ENCODE measurements at places on chromosomes 7 and 10. TPM values are rescaled to one million over a fixed set of nuclear protein-coding genes. Genes with fewer than 3 reads are reported as not detected.

- DNase-seq = no peak
Observed at GRCh38 chr7:69796416-69796815, 198.1 kb downstream of the AUTS2 start.

DNA sequence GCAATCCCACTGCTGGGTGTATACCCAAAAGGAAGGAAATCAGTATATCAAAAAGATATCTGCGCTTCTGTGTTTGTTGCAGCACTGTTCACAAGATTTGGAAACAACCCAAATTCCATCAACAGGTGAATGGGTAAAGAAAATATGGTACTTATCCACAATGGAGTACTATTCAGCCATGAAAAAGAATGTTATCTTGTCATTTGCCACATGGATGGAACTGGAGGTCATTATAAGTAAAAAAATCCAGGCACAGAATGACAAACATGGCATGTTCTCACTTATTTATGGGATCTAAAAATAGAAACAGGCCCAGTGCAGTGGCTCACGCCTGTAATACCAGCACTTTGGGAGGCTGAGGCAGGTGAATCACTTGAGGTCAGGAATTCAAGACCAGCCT lies 15.7 kb downstream of the APBB1IP start:
- no peak for DNase-seq

DNA sequence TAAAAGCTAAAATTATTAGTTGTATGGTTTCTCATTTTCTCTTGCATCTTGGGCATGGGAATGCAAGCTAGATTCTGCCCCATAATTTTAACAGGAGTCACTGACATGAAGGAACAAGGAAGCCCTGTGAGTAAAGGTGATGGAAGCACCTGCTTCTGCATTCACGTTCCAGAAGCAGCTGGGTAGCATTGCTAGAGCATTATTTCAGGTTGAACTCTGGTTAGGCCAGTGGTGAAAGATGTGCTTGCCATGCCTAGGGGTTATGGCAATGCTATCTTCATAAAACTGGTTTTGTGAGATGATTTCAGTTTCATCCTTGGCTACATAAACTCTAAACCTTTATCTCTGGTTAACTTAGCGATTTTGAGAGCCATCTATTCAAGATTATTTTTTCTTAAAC lies 151.4 kb downstream of the TFEC start:
- DNase-seq = no peak

DNA sequence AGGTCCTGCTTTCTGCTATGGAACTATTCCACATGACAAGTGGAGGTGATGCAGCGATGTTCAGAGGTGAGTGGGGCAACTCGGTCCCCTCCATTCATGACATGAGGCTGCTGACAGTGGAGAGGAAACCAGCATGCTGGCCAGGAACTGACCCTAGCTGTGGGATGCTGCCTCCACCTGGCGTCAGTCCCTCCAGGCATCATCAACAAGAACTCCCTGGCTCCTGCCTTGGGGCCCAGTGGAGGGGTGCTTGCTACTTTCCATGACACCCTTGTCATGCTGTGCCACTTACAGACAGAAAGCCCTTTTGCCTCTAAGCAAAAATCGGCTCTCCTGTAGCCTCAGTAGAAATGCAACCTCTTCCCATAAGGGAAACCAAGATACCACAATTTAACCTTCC lies 118.5 kb downstream of the LRRC18 start:
- no peak for DNase-seq

DNA sequence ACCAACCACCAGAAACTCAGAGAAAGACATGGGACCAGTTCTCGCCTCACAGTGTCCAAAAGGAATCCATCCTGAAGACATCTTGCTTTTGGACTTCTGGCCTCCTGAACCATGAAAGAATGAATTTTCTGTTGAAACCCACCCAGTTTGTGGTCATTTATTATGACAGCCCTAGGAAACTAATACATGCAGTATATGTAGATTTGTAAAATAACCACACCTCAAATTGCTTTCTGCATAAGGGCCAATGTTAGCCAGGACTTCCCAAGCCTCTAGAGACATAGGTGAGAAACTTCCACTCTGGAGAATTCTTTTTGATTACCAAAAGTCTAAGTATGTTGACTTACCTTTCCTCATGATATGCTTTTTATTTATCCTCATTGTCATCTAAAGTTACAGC lies 210.5 kb upstream of the SP4 start:
- DNase-seq = no peak

DNA sequence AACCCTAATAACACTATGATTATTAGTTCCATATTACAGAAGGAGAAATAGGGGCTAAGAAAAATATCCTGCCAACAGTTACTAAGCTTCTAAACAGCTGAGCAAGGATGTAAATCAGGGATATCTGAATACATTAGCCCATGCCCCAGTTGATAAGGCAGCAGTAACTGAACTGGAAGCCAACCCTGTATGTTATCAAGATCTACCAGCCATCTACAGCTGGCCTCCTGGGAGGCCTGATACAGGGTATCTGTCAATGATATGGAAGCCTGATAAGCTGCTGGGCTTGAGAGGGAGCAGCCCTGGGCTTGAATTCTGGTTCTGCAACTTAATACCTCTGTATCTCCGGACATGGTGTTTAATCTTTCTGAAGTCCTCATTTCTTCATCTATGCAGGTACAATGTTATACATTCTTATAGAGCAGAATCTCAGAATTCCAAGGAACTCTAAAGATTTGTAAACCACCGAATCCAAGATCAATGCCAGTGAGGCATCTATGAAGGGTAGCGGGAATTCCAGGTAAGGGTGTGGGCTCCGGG lies 37.9 kb upstream of the AFAP1L2 start:
- DNase-seq = no peak

- peak; percentile 47 for DNase-seq
Observed at GRCh38 chr7:101169838-101170551, 4.6 kb upstream of the VGF start.

- no peak for DNase-seq
Observed at GRCh38 chr7:5404421-5404826, 19.2 kb downstream of the TNRC18 start.

- DNase-seq = no peak
Observed at GRCh38 chr7:141999058-141999623, 3.5 kb downstream of the MGAM start.

- peak; percentile 93 for DNase-seq
Observed at GRCh38 chr7:42170724-42171123, 66.3 kb downstream of the GLI3 start.

DNA sequence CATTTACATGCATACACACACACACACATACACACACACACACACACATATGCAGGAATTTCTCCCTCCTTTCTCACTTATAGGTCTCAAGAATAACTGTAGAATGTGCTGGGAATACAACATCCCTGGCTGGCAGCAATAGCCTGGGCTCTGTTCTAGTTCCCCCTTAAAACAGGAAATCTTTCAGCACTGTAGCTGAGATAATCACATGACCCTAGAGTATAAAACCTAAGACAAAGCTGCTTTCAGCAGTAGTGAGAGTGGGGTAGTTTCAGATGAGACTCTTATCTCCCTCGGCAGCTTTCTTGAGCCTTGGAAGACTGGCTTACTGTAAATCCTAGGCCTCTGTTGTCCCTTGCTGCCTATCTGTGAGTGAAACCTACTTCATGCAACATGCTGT lies 137.4 kb upstream of the AKR1E2 start:
- DNase-seq = no peak

DNA sequence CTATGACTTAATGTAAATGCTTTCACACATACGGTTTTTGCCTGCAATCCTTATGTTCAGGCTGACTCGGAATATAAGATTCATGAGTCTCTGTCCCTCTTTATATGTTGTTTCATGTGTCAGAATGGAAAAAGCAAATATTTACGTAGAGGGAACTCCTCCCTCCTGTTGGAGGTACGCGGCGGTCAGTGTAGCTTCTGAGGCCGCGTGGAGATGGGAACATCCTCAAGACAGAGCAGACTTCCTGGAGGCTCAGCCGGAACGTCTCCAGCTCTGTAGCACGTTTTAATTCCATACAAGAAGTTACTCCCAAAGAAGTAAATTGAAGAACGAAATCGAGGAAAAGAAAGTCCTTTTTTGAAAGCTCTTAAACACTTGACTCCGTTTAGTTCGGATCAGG lies 248.3 kb downstream of the EBF3 start:
- DNase-seq = no peak

BICC1 gene
- 39.1 TPM for total RNA-seq

DENND10 gene
- 46.2 TPM for total RNA-seq

SP8 gene
- total RNA-seq = not detected

MYOZ1 gene
- total RNA-seq = 1.0 TPM

SPDYE6 gene
- not detected for total RNA-seq

RAMP3 gene
- total RNA-seq = 0.66 TPM

MRPS17 gene
- total RNA-seq = 15.9 TPM

PAPSS2 gene
- 69.1 TPM for total RNA-seq

All from M059J (cell line).